ENCODE measurements at places on chromosomes 11 and 22.

- no peak for DNase-seq
Observed at GRCh38 chr11:47466701-47467250, 17.8 kb upstream of the RAPSN start.

- peak; percentile 63 for DNase-seq
Observed at GRCh38 chr11:70072861-70073755, 5.0 kb upstream of the ANO1 start.

DNA sequence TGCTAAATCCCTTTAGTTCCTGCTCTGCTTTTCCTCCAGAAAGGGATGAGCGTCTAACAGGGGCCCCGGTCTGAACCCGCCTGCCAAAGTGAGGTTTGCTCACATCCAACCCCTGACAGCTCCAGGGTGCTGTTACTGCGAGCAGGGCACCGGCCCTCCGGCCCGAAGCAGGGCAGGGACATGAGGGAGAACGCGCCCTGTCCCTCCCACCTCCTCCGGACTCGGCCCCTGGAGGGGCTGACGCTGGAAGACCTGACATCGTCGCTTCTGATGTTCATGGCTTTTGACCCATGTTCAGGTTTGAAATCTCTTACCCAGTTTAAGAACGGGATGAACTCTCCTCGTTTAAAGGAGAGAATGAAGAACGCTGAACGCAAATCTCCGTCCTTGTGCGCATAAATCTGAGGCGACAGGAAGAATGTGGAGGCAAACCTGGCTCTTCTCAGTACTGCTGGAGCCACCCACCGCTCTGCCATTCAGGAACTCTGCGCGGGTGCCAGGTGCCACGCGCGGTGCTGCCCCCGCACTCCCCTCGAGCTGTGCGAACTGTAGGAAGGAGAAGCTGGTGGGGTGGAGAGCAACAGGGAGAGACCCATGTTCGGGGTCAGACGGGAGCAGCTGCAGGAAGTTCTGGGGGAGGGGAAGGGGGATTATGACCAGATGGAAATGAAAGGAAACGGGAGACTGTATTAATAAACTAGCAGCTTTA is 826 bp upstream of the EEF1G start:
- no peak for DNase-seq

DNA sequence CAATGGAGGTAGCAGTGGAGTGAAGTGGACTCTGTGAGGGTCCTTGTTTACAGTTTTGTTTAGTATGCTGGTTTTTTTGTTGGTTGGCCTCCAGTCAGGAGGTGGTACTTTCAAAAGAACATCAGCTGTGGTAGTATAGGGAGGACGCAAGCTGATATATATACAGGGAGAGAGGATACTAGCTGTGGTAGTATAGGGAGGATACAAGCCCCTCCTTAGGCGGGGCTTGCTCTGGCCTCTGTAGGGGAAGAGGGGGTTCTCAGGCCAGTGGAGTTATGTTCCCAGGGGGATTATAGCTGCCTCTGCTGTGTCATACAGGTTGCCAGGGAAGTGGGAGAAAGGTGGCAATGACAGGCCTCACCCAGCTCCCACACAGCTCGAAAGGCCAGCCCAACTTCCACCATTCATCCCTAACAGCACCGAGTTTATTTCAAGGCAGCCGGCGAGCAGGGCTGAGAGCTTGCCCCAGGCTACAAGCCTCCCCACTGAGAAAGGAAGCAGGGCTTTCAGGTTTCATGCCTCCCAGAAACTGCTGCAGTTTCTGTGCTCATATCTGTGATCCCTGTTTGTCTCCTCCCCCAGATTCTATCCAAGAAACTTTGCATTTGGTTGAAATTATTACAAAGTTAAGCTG is 10.4 kb downstream of the OR52E6 start:
- DNase-seq, result peak; percentile 67

GRCh38 chr11:47784785-47785381 is 17.7 kb upstream of the FNBP4 start:
- DNase-seq, result no peak

DNA sequence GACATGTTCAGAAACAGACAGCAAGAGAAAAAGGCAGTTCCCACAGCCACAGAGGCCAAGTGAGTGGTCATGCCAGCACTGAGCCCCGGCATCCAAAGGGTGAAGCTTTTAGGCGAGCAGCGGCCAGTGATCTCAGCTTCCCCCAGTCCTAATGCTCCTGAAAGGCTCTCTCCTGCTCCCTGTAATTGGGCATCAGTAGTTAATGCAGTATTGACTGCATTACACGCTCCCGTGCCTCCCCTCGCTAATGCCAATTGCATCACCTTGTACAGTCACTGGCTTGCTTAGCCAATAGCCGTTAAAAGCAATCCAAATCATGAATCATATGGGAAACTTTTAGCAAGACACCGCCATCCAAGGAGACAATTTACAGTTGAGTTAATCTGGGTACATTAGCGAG is 4.9 kb downstream of the LMO1 start:
- peak; percentile 19 for DNase-seq

- no peak for DNase-seq
Observed at GRCh38 chr11:46112961-46113607, 8.2 kb downstream of the PHF21A start.

All from H9 (cell line).